ENCODE measurements at places on chromosomes 12 and 14.

- DNase-seq, result no peak
Observed at GRCh38 chr12:127685931-127686330, 581.0 kb upstream of the TMEM132C start.

DNA sequence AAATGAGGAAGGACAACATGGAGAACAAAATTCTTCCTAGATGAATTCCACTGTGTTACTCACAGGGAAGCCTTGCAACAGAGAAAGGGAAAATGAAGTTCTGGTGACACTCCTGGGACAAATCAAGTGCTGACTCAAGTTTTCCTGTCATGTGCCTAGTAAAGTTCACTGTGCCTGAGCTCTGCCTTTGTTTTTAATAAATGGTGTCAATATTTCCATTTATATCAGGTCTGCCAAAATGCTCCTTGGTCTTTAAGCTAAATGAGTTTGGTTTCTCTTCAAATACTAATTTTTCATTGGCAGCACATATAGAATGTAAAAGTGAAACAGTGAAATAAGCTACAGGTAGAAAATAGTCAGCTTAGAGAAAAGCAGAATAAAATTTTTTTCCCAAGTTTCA, 33.0 kb downstream of the HIGD1C start:
- DNase-seq, result no peak

DNA sequence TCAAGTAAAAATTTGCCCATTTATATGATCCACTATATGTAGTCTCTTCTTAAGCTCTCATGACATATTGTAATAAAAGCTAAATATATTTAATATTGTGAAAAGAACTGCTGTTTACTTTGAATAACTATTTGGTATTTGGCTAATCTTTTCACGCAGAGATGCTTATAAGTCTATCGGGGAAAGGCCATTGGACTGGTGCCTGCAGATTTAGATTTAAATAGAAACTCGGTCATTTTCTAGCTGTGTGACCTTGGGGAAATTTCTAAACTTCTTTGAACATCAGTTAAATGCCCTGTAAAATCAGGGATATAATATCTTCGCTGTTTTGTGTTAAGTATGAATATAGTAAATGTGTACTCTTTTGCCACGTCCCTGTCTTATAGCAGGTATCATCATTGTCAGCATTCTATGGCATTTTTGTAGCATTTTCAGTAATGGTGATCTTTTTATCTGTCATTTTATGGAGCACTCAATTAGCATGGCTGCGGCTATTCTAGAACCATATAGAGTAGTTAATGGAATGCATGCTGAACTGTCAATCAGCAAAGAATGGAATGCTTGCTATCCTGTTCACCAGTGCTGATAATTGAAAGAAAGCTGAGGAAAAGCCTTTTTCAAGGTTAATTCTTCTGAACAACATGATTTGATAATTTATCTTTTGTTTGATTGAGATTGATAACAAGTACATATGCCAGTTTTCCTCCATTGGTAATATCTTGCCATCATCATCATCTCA, 181.2 kb downstream of the TMTC2 start:
- DNase-seq, result no peak

GRCh38 chr14:22752422-22752821, 14.1 kb upstream of the OXA1L start:
- DNase-seq, result peak; percentile 14

DNA sequence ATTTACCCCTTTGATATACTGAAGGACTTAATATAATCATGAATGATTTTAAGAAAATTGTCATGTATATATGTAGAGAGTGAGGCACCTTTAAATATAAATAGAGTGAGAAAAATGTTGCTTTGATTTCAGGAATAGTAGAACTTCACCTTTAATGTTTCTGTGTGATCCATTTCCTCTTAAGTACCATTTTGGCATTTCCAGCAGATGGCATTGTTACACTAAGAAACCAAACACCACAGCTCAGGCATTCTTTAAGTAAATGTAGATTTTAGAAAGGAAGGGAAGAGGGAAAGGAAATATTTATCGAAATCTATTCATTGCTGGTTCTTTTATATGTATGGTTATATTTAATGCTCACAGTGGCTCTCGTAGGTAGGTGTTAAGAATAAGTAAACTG, 556.7 kb upstream of the FBXO33 start:
- no peak for DNase-seq

- no peak for DNase-seq
Observed at GRCh38 chr12:96077081-96077480, 41.7 kb upstream of the LTA4H start.

DNA sequence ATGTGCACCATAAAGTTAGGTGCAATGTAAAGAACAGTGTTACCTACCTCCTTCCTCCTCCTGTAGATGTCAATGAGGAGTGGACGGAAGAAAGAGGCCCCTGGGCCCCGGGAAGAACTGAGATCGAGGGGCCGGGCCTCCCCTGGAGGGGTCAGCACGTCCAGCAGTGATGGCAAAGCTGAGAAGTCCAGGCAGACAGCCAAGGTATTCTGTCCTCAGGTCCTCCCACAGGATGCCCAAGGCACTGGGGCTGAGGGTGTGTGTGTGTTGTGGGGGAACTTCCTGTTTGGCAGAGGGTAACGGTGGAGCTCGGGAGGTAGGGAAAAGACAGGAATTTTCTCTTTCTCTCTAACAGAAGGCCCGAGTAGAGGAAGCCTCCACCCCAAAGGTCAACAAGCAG, 6.4 kb downstream of the ATN1 start:
- DNase-seq, result no peak

GRCh38 chr14:60790850-60791249, 56.3 kb downstream of the MNAT1 start:
- no peak for DNase-seq

- no peak for DNase-seq
Observed at GRCh38 chr12:102528111-102528510, 47.7 kb upstream of the IGF1 start.

- DNase-seq, result no peak
Observed at GRCh38 chr14:91778217-91778616, 46.3 kb upstream of the CATSPERB start.

GRCh38 chr12:121514184-121514742, 66.6 kb downstream of the KDM2B start:
- DNase-seq, result no peak

DNA sequence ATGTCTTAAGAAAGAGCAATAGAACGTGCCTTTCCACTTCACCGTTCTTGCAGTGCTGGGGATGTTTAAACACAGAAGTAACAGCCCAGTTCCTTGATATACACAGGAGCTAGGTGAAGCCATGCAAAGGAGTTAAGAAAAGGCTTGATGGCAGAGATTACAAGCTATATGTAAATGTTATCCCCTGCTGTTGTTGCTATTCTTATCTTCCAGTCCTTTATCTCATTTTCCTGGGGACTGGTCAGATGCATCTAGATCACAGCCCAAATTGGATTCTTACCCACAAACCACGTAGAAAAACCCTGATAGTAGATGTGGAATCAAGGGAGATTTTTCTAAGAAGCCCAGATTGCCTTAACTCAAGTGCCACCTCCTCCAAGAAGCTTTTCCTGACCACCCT, 5.5 kb downstream of the ASCL1 start:
- DNase-seq, result no peak

GRCh38 chr12:50790081-50790480, 26.2 kb downstream of the ATF1 start:
- no peak for DNase-seq

- DNase-seq, result no peak
Observed at GRCh38 chr14:45664668-45665356, 411.8 kb upstream of the MIS18BP1 start.

DNA sequence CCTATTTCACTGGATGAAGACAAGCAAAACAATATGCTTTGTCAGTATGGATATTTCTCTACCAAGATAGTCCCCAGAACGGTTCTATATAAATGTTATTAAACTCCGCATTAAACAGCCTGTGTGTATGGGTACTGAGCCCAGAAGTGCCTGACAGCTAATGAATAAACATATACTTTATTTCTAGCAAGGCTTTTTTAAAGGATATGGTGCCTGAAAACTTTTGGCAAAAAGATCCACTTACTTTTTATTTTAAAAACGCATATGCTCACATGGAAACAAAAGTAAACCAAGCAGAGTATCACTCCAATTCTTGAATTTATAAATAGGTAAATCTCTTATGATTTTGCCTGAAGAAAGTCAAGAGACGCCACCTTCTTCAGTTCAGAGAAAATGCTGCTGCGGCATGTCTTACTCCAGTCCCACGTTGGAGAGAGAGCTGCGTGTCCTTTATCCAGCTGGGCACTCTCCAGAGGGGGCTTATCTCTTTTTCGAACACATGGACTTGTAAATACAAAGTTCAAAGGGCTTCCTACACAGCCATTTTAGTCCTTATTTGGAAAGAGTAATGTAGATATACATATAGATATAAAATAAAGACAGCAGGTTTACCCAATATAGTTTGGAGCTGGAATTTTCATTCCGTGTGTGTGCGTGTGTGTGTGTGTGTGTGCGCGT, 264.2 kb downstream of the ADAMTS20 start:
- no peak for DNase-seq

GRCh38 chr12:3200032-3200617, 122.9 kb downstream of the TSPAN9 start:
- peak; percentile 22 for DNase-seq

DNA sequence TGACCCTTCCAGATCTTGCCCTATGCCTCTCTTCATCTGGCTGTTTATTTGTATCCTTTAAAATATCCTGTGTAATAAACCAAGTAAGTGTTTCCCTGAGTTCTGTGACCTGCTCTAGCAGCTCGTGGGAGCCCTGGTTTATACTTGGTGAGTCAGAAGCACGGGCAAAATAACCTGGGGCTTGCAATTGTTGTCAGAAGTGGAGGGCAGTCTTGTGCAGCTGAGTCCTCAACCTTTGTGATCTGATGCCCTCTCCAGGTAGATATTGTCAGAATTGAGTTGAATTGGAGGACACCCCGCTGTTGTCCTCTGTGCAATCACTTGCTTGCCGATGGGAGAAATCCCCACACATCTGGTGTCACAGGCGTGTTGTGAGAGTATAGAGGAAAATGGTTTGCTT, 62.5 kb upstream of the PRICKLE1 start:
- DNase-seq, result no peak

DNA sequence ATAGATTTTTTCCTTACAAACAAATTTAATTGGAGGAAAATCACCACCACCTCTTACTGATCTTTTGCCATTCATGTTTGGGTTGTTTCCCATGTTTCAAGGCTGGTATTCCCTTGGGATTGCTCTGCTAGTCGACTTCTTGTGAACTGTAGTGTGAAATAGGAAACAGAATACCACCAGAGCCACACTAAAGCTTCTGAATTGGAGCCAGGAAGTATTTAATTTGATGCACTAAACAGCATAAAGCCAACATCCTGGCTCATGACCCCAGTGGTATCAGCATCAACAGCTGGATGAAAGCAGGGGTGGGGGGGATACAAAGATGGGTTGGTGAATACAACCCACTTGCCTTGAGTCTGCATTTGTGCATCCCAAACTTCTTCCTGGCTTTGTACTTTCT, 127.5 kb downstream of the TBC1D30 start:
- no peak for DNase-seq

- DNase-seq, result no peak
Observed at GRCh38 chr14:32709027-32709426, 229.7 kb upstream of the NPAS3 start.

DNA sequence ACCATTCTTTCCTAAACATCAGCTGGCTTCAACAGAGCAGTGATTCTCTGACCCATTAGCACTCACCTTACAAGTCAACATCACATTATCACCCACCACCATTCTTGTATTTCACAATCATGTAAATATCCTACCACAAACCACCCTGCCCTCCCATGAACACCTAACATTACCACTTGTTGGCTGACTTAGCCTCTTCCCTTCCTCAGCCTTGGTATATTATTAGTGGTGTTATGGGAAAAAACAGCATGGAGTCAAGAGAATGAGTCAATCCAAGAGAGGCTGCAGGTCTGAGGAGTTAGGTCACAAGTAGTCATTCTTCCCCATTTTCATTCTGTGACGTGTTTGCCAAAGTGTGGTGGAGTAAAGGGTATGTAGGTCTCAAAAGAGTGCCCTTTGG, 22.3 kb upstream of the MGP start:
- peak; percentile 24 for DNase-seq

- DNase-seq, result no peak
Observed at GRCh38 chr12:69846976-69847375, 21.9 kb downstream of the MYRFL start.

- DNase-seq, result no peak
Observed at GRCh38 chr12:88952562-88952942, 372.3 kb upstream of the KITLG start.

DNA sequence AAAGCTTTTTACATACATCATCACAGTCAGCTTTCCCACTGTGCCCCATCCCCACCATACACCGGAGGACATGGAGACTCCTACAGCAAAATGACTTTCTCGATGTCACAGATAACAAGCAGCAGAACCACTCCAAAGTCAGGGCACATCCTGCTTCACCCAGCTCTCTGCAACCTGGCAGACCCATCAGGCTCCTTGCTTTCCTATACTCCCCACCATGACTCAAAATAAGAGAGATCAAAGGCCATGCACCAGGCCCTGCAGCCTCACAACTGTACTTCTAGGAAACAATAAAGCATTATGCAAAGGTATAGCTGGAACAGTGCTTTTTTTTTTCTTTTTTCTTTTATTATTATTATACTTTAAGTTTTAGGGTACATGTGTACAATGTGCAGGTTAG, 187.4 kb downstream of the DPF3 start:
- DNase-seq, result peak; percentile 20

GRCh38 chr14:71754422-71755095, 177.7 kb upstream of the RGS6 start:
- no peak for DNase-seq

GRCh38 chr14:62002642-62003041, 240.4 kb downstream of the SNAPC1 start:
- peak; percentile 45 for DNase-seq

DNA sequence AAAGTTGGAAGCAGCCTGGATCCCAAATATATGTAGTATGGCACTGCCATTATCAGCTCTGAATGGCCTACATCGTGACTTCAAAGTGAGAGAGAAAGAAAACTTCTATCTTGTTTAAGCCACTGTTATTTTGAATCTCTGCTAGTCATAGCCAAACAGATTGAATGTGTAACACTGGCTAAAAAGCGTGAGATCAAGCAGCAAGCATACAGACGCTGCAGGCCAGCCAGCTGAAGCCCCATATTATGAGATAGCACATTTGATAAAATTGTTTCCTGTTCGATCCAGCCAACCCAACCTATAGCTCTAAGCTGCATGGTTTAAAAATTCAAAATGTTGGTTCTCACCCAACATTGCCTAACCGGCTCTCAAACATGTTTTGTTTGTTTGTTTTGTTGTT, 95.0 kb downstream of the DUSP6 start:
- no peak for DNase-seq

GRCh38 chr14:103087343-103087835, 3.4 kb downstream of the LBHD2 start:
- DNase-seq, result no peak

DNA sequence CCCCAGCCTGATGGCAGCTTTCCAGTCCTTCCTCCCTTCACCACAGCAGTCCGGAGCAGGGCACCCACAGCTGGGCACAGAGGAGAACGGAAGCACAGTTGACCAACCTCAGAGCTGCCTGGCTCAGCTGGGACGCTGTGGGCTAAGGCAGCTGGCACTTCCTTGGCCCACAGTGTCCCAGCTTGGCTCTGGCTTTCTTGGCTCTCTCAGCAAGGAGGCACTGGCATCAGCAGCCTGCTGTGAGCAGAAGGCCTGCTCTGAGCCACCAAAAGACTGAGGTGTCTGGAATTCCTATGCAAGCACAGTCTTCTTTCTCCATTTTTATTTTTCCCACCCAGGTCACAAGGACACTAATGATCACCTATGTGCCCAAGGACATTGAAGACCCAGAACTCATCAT, 32.6 kb downstream of the NGB start:
- no peak for DNase-seq

GRCh38 chr14:78345131-78345744, 175.1 kb downstream of the NRXN3 start:
- no peak for DNase-seq

GRCh38 chr14:89841851-89842250, 112.7 kb downstream of the EFCAB11 start:
- no peak for DNase-seq

All from activated CD4-positive, alpha-beta T cell treated with anti-CD3 and anti-CD28 coated beads for 36 hours (primary cell).